Right atrium auricular region (tissue), 2 donors: ENCODE measurements at places on chromosomes 2 and 18. TPM values are rescaled to one million over a fixed set of nuclear protein-coding genes. Genes with fewer than 3 reads are reported as not detected.

DNA sequence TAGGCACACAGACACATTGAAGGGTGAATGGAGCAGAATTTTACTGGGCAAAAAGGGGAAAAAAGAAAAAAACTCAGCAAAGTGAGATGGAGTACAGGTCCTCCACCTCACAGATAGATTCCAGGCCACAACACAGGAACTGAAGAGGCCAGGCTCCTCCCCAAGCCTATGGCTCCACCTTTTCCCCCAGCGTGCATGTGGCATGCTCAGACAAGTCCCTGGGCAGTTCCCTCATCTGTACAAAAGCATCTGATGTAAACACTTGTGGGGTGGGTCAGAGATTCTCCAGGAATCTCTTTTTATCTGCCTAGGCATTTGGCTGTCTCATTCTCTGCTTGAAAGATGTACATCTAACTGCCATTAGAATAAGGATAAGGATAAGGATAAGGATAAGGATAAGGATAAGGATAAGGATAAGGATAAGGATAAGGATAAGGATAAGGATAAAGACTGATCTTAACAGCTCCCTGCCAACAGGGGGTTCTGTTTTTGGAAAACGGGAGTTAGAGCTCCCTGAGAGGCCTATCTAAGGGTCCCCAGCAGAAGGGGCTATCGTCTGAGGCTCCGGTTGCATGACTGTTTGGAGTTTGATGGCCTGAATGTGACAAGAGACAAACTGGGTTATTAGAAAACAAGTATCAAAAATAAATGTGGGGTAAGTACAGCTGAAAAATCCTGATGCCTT is 17.2 kb upstream of the ASXL3 start:
- H3K4me1 ChIP-seq: no peaks in the 10 kb centered on the region
- DNase-seq: no peak
- H3K36me3 ChIP-seq: no peaks in the 10 kb centered on the region
- H3K4me3 ChIP-seq: no peak overlapping the region
- no peaks in the 10 kb centered on the region for H3K27me3 ChIP-seq

DNA sequence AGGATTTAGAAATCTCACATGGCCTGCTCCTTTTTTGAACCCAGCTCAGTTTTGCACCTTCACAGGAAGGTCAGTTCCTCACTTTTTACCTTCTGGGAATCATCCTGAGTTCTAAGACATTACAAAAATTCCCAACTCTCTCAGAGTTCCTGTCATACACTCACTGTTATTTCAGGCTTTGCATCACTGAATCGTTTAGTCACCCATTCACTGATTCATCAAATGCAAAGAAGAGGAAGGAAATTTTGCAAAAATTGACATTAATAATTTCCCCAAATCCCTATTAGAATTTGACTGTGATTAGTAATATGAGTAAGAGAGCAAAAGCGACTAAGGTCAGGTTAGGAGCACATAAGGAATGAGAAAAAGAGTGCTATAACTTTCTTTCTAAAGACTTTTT is 197.5 kb downstream of the PDE1A start:
- no peaks in the 10 kb centered on the region for H3K36me3 ChIP-seq
- H3K27me3 ChIP-seq: no peaks in the 10 kb centered on the region
- no peak overlapping the region for H3K27ac ChIP-seq
- no peak for DNase-seq
- H3K4me3 ChIP-seq: no peak overlapping the region
- no peaks in the 10 kb centered on the region for H3K4me1 ChIP-seq

GRCh38 chr2:113281910-113282746 is 3.4 kb upstream of the PAX8 start:
- H3K27ac ChIP-seq: no peak overlapping the region
- H3K36me3 ChIP-seq: no peaks in the 10 kb centered on the region
- no peaks in the 10 kb centered on the region for H3K4me1 ChIP-seq
- peaks cover 15% of the 10 kb centered on the region for H3K27me3 ChIP-seq
- DNase-seq: no peak

DNA sequence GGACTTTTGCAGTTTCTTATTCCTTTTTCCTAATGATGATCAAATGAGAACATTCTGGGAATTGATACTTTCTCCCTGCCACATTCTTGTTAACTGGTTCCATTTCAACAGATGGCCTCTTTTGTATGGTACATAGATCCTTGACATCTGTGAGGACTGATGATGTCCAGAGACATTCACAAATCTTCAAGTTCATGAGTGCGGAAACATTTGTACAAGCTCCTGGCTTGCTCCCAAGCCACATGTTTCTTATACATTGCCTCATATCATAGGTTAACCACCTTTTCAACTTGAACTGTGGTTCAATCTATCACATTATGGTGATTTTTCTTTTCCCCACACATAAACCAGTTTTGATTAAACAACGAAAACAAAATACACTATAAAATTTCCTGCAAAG is 267.3 kb downstream of the CLIP4 start:
- no peaks in the 10 kb centered on the region for H3K4me1 ChIP-seq
- H3K4me3 ChIP-seq: no peak overlapping the region
- H3K27me3 ChIP-seq: no peaks in the 10 kb centered on the region
- no peaks in the 10 kb centered on the region for H3K36me3 ChIP-seq
- no peak overlapping the region for H3K27ac ChIP-seq

DNA sequence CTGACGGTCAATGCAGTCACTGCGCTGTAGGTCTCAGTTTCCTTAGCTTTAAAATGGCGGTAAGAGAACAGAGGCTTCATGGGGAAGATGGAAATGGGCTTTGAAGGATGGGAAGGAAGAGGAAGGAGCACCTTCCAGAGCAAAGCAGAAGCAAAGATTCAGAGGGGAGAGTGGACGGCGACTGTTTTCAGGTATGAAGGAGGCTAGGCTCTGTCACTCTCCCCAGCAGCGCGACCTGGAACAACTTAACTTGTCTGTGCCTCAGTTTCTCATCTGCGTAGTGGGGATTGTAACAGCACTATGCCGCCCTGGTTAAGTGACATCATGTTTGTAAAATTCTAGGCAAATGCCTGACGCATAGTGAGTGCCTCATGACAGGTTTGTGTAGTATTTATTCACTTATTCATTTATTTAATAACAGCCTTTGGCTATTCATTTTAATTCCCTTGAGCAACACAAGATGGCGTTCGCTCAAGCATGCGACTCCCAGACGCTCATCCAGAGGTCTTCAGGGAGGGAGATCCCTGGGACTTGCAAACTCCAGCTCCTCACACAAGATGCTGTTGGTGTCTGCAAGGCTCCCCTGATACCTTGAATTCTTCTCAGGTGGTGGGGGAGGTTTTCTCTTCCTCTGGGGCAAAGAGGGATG is 336.3 kb downstream of the DYSF start:
- H3K27me3 ChIP-seq: no peaks in the 10 kb centered on the region
- no peak overlapping the region for H3K27ac ChIP-seq
- H3K36me3 ChIP-seq: no peaks in the 10 kb centered on the region
- no peak for DNase-seq
- no peaks in the 10 kb centered on the region for H3K4me1 ChIP-seq
- no peak overlapping the region for H3K4me3 ChIP-seq

DNA sequence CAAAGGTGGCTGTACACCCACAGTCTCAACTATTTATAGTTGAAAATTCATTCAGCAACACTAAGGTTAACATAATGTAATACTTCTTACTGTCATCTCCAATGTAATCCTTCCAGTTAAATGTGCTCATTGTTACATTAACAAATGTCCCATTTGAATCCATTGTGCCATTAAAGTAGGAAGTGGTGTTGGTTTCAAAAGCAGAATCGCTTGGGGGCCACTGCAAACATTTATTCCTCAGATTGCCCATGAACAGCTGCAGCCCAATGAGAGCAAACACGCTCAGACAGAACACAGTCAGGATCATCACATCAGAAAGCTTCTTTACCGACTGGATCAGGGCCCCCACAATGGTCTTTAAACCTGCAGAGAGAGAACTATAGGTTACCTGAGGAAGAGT is 41.4 kb downstream of the SCN3A start:
- no peaks in the 10 kb centered on the region for H3K36me3 ChIP-seq
- H3K27ac ChIP-seq: no peak overlapping the region
- no peak overlapping the region for H3K4me3 ChIP-seq

DNA sequence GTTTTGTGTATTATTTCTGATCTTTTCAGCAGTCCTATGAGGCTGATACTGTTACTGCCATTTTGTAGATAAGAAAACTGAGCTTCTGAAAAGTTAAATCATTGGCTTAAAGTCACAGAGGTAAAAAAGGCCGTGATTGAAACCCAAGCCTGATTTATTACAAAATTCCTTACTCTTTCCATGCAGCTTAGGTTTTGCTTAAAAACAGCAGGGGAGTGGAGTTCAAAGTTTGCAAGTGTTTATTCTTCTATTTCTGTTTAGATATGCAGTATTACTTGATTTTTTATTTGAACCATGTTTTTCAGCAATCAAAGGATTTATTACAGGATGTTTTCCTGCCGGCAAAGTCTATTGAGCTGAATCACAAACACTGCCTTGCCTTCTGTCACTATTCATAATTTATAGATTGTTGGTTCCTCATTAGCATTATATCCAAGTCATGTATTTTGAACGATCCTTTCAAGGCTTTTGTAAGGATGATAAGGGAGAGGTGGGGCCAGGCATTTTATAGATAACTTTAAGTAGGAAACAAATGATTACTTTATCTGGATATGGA is 31.9 kb upstream of the MSTN start:
- no peak overlapping the region for H3K4me3 ChIP-seq
- H3K36me3 ChIP-seq: no peaks in the 10 kb centered on the region
- no peak for DNase-seq
- H3K27me3 ChIP-seq: no peaks in the 10 kb centered on the region

DNA sequence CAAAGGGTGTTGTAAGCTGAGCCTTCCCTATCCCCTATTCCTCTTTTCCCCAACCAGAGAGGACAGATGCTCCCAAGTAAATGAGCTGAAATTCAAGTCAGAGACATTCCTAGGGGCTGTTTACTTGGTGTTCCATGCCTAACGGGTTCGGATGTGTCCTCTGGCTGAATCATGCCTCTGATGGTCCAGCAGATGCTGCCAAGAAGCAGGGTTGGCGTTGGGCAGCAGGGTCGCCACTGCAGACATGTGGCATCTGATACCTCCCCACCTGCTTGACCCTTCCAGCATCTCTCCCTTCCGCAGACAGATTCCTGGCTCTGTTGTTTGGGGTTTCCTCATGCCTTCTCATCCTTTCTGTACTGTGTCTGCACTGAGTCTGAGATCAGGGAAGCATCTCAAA is 108.3 kb downstream of the HNRNPLL start:
- peaks cover 2% of the 10 kb centered on the region for H3K4me1 ChIP-seq
- H3K4me3 ChIP-seq: no peak overlapping the region
- no peaks in the 10 kb centered on the region for H3K36me3 ChIP-seq
- no peak for DNase-seq
- no peak overlapping the region for H3K27ac ChIP-seq
- no peaks in the 10 kb centered on the region for H3K27me3 ChIP-seq

DNA sequence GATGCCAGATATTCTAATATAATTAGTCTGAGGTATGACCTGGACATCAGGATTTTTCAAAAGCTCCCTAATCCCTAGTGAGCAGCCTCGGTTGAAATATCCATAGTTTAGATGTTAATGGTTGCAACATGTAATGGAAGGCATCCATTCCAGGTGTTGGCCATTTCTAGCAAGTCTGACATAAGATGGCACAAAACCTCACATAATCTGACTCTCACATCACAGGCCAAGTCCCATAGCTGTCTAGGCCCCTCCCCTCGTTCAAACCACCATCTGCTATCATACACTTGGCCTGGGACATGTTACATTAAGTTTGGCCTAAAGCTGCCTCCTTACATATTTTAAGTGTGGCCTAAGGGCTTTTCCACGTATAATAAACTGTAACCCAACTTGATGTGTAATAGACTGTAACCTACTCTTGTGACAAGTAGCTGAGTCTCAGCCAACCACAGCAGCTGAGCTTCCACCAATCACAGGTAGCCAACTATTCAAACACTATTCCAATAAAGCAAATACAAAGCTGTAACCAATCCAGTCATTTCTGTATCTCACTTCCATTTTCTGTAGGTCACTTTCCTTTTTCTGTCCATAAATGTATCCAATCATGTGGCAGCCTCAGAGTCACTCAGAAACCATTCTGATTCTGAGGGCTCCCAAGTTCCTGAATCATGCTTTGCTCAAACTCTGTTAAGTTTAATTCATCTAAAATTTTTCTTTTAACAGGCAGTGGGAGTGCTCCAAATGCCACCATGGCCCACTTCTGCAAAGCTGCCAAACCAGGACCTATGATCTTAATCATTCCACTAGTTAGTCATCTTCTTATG is 59.4 kb downstream of the ADD2 start:
- no peaks in the 10 kb centered on the region for H3K27me3 ChIP-seq
- no peak overlapping the region for H3K27ac ChIP-seq
- H3K4me3 ChIP-seq: no peak overlapping the region
- H3K4me1 ChIP-seq: no peaks in the 10 kb centered on the region
- no peak for DNase-seq

GRCh38 chr2:113173542-113174375 is at the start of gene PSD4:
Gene PSD4, plus strand, starts transcription at chr2:113173971. Its CDS starts 8,486 bp downstream, at chr2:113182457.
- H3K36me3 ChIP-seq: no peaks in the 10 kb centered on the region
- peak within 1 kb of the TSS; percentile 19 for H3K4me3 ChIP-seq
- H3K4me1 ChIP-seq: no peaks in the 10 kb centered on the region
- no peaks in the 10 kb centered on the region for H3K27me3 ChIP-seq
- no peak for DNase-seq
- H3K27ac ChIP-seq: no peak within 1 kb of the TSS

DNA sequence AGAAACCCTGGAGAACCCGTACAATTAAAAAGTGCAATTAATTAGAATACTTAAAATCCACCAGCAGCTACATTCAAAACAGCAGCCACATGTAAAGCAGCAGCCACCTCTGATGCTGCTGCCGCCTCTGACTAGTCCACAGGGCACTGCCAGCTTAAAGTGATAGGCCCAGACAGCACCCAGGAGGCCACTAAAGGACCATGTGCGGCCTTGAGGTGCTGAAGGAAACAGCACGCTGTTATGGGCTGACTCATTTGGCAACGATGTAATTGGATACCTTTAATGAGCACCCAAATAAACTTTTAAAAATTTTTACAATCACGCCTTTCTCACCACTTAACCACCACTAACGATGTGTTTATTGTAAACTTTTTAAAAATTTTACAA is 209.3 kb upstream of the NCKAP5 start:
- DNase-seq: no peak
- peaks cover 18% of the 10 kb centered on the region for H3K4me1 ChIP-seq
- no peaks in the 10 kb centered on the region for H3K36me3 ChIP-seq

DNA sequence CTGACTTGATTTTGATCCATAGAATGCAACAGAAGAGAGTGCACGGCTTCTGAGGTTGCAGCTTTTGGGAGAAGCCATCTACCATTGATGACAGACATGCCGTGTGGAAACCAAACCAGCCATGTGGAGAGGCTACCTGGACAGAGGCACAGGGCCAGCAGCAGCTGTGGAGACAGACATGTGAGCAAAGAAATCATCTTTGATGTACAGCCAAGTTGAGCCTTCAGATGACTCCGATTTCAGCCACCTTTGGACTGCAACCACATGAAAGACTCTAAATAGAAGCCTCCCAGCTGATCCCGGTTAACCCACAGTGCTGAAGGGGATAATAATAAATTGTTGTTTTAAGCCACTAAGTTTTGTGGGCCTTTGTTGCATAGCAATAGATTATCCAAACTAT is 54.2 kb downstream of the TSN start:
- H3K4me3 ChIP-seq: no peak overlapping the region
- H3K4me1 ChIP-seq: no peaks in the 10 kb centered on the region
- no peaks in the 10 kb centered on the region for H3K27me3 ChIP-seq
- H3K27ac ChIP-seq: no peak overlapping the region

Gene FBXO15
- total RNA-seq: not detected
